ENCODE measurements at places on chromosomes 2 and 18.

DNA sequence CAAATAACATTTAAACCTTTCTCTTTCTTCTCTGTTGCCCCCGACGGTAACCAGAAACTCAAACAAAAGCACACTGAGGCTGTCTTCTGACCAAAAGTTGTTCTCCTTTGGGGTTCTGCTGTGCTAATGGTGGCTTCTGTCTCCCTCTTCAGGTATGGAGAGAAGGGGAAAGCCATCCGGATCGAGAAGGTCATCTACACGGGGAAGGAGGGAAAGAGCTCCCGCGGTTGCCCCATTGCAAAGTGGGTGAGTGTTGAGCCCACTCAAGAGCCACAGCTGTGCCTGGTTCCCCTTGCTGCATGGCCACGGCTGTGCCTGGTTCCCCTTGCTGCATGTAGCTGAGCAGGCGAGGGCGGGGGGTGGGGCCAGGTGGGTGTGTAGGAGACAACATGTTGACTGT lies 67.4 kb downstream of the BOLA3 start:
- DNase-seq = peak; percentile 53

- DNase-seq = no peak
Measured at GRCh38 chr2:23077596-23077995, 307.4 kb upstream of the KLHL29 start.

DNA sequence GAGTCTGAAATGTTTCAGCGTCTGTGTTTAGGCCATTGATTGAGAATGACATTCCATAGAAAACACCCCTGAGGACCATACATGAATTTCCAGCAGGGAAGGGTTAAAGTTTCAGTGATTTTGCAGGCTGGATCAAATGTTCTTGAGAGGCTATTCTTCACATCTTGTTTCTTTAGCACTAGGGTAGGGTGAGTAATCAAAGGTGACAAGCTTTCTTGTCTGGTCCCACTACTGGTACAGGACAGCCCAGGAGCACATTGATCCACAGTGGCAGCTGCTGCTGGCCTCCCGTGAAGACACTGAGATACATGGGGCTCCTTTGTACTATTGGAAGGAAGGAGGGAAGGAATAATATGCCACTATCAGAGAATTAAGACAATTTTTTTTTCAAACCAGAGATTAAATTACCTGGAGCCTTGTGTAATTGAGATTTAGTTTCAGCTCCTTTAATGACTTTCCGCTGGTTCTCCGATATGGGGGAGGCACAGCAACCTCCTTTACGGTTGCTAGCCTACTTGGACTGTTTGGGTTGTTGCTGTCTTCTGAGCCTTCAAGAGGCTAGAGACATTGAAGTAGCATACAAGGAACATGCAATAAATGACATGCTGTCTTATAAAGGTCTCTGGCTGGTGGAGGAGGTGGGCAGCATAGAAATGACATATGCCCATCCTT lies 368.9 kb downstream of the SOX11 start:
- DNase-seq = no peak

DNA sequence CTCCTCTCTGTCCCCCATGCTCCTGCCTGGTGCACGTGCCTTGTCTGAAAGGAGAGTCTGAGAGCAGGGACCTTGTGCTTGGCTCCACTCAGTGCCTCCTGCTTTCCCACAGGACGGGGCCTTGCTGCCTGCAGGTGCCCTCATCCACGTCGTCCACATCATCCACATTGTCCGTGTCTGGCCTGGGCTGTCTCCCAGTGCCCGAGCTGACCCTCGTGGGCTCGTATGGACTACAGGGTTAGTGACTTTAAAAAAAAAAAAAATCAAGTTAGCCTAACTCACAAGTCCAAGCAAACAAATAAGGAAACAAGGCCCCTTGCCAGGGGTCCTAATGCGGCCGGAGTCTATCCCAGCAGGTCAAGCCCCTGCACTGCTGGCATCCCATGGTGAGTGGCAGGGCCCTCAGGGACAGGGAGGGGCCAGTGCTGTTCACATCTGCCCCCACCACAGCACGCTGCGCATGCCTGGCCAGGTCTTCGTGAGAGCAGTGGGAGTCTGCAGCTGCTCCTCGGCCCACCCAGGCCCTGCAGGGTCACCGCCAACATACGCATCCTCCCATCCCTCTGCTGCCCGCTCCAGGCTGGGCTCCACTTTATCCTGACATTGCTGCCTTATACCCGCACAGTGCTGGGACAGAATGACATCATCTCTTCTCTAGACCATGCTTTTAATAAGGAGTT lies 232.6 kb downstream of the NDUFA10 start:
- DNase-seq = no peak

DNA sequence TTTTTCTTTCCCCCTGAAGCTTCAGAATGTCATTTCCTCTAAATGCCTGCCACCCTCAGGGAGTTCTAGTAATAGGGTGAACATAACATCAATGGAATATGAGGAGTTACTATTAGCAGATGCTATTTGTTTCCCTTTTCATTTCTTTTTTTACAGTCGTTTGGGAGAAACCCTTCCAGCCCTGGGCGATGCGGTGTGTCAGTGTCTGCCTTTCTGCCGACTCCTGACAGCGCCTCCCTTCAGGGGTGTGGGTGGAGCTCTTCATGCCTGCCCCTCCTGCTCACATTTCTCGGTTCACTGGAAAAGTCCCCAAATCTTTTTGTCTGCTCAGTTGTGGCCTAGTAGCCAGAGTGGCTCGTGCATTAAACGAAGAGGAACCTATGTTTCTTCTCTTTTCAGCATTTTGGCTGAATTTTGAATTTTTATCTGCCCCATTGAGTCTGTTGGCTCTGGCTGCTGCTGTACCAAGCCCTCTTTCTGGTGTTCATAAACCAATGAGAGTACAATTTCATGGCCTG lies 72.3 kb downstream of the FMNL2 start:
- peak; percentile 60 for DNase-seq

DNA sequence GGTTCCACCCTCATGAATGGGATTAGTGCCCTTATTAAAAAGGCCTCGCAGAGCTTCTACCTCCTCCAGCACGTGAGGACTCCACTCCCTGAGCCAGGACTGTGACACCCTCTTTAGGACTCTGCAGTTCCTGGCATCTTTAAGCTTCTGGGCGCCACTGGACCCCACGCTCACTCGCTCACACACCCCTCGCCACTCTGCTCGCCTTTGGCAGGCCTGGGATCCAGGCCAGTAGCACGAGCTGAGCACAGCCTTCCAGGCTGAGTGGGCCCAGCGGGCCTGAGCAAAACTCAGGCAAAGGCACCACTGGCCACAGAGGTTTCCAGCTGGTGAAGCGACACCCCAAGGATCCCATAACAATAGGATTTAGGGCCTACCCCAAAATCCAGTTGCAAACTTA lies 107.9 kb upstream of the GPC1 start:
- no peak for DNase-seq

DNA sequence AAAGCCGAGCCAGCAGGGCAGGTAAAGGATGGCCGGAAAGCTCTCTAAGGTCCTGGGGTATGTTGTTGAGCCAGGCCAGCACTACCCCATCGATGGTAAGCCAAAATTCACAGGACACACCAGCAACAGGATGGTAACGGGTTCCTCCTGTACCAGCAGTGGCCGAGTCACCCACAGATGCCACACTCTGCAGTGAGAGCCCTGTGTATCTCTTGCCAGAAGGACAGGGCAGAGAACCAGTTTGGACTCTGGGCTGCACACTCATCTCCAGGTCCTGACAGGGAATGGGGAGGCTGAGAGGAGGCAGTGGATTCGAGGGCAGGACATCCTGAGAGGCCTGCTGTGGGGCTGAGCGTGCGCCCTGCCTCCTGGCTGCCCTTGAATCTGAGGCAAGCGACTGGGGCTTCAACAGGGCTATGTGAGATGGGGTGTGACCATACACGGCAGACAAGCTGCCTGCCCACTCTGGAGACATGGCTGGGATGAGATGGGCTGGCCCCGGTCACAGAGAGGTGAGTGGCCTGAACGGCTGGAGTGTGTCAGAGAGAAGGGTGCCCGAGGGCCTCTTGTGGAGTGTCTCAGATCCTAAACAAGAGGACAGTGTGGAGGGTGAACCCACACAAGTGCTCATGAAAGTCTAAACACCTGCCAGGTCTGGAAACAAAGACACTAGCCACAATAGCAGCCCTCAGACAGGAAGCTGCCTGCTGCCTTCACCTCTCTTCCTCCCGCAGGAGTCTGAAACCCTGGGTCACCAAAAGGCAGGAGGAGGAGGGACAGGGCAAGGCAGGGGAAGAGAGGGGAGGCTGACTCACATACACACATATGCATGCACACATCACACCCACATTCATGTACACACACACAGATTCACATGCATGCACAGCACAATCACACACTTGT lies 182.3 kb downstream of the LOXHD1 start:
- no peak for DNase-seq

GRCh38 chr2:98445683-98446581 lies 1.3 kb downstream of the INPP4A start:
- no peak for DNase-seq

GRCh38 chr2:181446985-181447384 lies 10.2 kb upstream of the ITGA4 start:
- no peak for DNase-seq

- no peak for DNase-seq
Measured at GRCh38 chr2:21165350-21165749, 41.6 kb downstream of the TDRD15 start.

DNA sequence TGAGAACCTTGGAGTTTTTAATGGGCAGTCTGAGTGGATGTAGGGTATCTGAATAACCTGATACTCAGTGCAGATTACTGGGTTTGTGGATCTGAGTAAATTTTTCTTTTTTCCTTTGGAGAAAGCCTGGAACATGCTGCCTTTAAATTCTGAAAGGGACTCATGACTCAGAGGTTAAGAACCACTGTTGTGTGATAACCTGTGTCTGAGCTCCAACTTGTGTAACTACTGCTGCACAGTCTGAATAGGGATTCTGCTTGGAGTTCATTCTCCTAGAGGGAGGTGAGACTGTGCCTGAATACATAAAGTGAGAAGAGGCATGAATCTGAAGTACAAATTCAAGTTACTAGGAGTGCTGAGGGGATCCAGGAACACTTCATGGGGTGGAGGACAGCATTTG lies 36.2 kb downstream of the KDM3A start:
- DNase-seq = no peak

- DNase-seq = no peak
Measured at GRCh38 chr2:121376535-121377250, 91.7 kb upstream of the TFCP2L1 start.

- no peak for DNase-seq
Measured at GRCh38 chr18:80177128-80177527, 68.1 kb downstream of the ADNP2 start.

GRCh38 chr2:110804915-110805314 lies 72.5 kb downstream of the ACOXL start:
- peak; percentile 65 for DNase-seq

DNA sequence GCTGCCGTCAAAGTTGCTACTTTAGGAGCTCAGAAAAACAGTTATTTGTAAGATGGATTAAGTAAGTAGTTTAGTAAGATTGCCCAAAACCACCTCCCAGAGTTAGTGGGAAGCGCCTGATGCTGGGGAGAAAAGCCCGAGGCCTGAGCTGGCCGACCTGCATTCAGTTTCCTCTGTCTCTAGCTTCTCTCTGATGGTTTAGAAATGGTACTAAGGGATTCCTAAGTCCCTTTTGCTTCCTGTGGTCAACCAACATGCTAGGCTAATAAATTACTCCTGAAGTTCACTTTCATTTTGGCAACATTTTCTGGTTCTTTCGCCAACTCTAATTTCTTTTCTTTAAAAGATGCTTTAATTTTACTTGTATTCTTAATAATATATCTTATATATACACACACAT lies 60.1 kb downstream of the ASAP2 start:
- DNase-seq = no peak

DNA sequence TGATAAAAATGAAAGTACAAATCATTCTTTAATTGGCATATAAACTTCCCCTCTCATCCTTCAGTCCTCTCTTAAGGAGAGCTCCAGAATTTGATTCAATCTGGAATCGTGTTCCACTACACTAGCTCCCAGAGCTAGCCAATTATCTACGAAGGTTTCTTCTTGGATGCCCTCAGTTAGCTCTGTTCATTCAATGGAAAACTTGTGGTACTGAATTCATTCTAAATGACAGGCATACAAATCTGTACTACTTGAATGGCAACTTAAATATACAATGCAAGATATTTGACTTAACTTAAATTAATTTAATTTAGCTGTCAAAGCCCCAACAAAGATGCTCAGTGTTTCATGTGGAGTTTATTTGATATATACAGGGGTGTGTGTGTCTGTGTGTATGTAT lies 1474.2 kb upstream of the CELF4 start:
- DNase-seq = no peak

DNA sequence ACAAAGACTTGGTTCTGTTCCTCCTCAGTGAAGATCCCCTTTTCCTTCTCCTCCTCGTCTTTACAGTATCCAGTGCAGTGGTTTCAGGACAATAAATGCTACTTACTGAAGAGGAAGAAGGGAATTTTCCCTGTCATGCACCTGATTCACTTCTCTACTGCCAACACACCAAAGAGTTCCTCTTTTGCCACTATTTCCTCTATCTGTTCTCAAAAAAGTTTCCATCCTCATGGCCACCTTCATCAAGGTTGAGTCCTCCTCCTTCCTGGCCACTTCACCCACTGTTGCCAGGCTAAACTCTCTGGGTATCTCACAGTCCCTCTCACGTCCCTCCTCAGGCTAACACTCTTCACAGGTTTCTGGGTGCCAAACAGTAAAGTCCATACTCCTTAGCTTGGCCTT lies 41.7 kb downstream of the PLEKHM3 start:
- peak; percentile 56 for DNase-seq

DNA sequence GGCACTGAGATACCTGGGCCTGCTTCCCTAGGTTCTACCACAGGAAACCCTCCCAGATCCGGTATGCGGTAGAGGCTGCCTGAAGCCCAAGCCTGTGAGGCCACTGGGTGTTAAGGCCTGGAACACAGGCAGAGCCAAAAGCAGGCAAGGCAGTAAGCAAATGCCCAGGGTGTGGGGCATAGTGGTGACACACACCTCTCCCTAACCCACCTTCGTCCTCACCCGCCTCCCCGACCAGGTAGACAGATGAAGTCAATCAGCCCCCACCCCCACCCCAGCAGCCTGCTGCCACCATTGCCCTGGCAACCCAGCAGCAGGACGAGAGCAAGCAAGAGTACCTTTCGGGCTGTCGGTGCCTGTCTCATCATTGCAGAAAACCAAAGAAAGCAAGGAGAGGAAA lies 6.1 kb downstream of the DCTN1 start:
- no peak for DNase-seq

DNA sequence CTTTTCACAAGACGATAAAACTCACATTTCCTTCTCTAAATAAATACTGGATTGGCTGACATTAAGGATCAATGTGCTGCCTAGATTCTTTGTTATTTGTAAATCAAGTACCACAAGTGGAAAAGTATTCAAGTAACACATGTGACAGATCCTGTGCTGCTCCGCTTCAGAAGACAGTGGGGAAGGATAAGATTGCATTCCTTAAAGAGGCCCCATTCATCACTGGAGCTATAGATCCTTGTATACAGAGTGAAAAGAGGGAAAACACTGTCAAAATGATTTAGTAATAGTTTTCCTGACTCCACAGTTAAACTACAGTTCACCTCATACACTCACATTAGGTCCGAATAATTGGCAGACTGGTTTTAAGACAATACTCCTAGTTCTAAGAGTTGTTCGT lies 108.0 kb upstream of the CSRNP3 start:
- DNase-seq = no peak

GRCh38 chr18:32714571-32715148 lies 58.2 kb downstream of the KLHL14 start:
- peak; percentile 31 for DNase-seq
